ENCODE measurements at places on chromosomes 3 and 15.

GRCh38 chr3:149727656-149728055 is 24.6 kb downstream of the COMMD2 start:
- no peak for DNase-seq

- no peak for DNase-seq
These were observed 247.4 kb downstream of the GABRG3 start for GRCh38 chr15:27218426-27218825.

DNA sequence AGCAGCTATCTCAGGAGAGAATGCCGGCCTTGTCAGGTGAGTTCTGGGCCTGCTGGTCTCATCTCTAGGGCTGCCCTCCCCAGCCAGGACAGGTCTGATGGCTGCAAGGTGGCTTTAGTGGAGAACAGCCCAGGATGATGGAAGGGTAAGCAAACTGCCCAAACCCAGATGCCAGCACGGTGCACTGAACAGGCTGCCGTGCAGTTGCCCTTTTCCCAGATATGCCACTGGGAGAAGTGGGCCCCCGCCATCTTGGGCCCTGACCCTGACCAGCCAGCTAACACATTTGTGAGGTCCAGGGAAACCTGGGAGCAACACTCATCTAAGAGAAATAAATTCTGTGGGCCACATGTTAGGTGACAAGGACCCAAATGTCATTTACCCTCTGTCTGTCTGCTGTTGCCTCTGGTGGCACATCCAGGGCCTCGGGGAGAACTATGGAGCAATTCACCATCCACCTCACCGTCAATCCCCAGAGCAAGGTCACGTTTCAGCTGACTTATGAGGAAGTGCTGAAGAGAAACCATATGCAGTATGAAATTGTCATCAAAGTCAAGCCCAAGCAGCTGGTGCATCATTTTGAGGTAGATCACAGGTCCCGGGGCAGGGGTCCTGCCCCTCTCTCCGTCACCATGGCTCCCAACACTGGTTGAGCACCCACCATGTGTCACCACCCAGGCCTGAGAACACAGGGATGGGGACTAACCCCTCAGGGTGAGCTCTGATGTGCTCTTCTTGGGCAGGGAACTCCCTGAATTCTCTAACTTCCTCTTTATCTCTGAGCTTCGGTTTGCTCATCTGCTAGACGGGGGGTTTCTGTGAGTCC is 1.8 kb downstream of the ITIH1 start:
- no peak for DNase-seq

DNA sequence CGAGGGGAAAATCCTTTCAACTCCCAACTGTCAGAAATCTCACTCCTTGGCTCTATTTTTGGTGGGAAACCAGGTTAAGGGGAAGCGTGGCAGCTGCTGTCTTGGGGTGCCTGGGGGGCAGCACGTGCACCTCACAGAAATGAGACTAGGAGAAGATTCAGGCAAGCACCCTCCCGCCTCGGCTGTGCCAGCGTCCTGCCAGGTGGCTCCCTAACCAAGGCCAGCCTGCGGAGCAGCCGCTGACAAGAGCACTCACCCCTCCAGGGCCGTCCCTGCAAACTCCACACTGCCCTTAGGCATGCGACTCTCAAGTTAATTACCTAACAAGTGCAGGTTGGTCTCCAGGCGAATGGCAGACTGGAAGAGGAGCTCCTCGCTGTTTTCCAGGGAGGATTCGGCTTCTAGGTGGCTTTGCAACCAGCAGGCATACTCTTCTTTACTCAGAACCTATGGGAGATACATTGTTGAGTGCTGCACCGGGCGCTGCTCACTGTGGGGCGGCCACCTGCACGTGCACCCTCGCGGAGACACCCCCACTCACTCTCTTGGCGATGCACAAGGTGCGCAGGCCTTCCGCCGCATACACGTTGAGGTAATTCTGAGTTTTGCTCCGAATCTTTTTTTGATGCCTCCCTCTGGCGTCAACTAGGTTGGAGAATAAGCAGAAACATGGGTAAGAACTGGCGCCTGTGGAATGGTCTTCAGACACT is 155.3 kb downstream of the ATP10A start:
- DNase-seq, result no peak

GRCh38 chr3:128803307-128803706 is 76.1 kb upstream of the ACAD9 start:
- DNase-seq, result peak; percentile 28

- no peak for DNase-seq
These were observed 59.7 kb downstream of the LMCD1 start for GRCh38 chr3:8561370-8561769.

DNA sequence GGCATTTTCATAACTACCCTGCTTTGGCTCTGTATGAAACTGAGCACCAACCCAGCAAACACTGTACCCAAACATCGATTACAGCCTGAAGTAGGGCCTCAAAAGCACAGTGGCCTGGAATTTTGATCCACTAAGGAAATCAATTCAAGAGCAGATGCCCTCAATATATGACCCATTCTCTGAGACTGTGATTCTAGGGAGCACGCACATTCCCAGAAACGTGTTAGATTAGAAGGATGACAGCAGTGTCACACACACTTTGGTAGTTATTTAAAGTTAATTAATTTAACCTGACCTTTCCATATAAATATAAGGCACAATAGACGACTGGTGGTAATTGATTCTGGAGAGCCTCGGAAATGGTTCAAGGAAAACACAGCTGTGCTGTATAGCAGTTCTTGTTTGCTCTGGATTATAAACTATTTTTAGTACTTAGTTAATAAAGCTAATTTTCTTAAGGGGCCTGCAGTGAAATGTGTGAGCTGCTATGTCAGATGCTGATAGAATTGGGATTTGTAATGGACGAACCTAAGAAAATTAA is 126.3 kb upstream of the ZNF385D start:
- DNase-seq, result no peak

DNA sequence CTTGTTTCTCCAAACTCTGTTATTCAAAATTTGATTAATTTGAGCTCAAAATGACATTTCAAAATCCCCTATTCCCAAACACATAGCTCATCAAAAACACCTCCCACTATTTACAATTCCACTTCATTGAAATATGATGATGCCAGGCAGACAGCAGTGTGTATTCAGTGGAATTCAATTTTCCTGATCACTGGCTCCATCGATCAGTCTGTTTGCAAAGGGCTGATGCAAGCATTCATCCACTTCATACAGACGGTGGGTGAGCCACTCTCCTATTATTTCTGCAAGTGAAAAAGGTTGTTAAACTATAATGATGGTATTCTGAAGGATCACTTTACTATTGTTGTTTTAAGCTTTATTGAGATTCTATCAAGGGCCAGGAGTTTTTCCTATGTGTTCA is 90.7 kb downstream of the RTP4 start:
- no peak for DNase-seq

DNA sequence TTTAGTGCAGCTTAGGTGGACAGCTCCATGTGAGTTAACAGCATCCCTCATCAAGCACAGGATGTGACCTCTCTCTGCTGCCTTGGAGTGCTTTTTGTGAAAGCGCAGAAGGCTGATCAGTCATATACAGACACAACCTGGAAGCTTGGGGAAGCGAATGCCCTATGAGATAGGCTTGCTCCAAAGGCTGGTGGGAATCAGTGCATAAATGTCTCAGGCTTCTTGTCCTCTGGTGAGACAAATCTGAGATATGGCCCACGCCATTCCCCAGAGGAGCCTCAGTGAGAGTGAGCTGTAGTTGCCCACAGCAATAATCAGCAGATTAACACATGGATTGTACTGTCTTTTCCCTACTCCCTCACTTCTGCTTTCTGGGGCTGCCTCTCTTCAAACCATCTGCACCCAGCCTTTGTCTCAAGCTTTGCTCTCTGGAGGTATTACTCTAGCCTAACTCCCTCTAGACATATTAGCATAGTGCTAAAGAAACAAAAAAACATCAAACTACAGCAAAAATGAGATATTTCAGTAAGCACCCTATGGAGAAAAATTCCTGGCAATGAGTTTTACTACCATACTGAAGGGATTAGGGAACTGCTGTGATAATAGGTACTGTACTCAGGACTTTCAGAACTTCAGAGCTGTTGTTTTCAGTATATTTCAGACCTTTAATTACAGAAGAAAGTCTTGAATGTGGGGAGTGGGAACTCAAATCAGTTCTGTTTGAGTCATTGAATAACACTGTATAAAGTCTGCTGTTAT is 113.7 kb downstream of the OXSM start:
- DNase-seq, result no peak

DNA sequence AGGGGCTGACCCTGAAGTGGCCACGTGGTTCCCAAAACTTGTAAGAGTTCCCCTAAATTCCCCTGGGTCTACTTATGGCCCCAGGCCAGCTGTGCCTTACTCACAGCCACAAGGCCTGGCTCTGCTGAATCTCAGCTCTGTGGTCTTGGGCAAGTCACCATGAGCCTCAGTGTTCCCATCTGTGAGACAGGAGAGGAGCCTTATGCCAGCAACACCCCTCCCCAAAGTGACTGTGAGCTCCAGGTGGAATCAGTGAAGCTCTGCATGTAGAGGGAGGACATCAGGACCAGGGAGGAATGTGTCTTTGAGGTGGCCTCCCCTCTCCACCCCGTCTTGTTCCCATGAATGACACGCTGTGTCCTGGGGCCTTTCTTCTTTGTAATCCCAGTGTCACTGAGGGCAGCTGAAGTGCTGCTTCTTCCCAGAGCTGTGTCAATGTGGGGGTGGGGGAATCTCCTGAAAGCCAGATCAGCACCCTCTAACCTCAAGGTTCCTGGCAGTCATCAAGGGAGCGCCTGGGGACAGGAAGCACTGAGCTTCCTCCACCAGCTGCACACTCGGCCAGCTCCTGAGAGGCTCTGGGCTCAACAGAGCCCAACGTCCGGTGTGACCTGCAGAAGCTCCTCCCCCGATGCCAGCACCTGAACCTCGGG is 258.9 kb downstream of the UACA start:
- no peak for DNase-seq

DNA sequence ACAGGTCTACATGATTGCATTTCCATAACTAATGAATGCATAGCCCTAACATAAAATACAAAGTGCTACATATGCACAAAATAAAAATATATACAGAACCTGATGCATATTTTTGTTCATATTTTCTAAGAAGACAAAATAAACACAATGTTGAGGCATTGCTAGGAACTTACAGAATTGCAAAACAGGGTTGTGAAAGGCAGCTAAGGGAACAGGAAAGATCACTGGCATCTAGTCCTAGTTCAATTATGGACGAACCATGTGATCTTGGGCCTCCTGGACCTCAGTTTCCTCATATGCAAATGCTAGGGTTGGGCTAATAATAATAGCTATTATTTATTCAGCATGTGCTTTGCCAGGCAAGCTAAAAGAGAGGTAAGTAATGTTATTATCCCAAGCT is 15.5 kb upstream of the NCEH1 start:
- DNase-seq, result no peak

- DNase-seq, result no peak
These were observed 50.3 kb downstream of the ZMAT3 start for GRCh38 chr3:179021119-179021903.

DNA sequence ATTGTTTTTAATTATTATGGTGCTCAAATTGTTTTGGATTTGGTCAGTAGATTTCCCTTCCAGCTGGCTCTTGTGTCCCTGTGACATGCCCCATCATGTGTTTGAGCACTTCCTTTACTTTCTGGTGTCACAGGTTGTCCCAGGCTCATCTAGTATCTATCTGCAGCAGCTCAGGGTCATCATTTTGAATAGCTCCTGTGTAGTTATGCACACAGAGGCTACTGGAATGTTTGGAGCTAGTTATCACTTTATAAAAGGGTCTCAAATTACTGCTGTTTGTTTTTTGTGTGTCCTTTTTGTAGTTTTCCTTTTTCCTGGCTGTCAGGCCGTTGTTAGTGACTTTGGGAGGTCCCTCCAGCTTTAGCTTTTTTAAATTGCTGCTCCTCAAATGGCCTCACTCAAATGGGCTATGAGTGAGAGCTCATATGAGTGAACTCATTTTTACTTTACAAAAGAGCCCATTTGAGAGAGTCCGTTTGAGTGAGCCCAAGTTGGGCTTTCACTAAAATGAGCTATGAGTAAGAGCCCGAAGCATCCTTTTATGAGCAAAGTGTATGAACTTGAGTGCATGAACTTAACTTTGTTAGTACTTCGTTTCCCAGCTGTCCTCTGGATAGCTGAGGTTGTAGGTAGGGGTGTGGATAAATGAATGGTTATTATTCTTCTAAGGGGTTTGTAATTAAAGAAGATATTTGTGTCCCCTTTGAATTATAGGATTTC is 43.8 kb downstream of the SQOR start:
- no peak for DNase-seq

DNA sequence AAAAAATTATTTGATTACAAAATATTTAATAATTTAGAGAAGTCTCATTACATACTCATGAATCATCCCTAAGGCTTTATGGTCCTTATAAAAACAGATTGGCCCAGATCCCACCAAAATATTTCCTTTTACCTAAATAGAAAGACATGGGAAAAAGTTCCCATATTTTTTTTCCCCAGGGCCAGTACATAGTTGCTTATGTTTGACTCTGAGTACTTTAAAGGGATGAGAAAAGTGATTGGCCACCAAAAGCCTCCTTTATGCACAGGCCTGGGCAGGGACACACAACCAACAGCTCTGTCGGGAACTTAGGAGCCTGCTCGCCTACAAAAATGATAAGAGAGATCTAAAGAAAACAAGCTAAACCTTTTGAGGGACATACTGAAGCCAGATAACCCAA is 22.3 kb downstream of the KCNAB1 start:
- no peak for DNase-seq

DNA sequence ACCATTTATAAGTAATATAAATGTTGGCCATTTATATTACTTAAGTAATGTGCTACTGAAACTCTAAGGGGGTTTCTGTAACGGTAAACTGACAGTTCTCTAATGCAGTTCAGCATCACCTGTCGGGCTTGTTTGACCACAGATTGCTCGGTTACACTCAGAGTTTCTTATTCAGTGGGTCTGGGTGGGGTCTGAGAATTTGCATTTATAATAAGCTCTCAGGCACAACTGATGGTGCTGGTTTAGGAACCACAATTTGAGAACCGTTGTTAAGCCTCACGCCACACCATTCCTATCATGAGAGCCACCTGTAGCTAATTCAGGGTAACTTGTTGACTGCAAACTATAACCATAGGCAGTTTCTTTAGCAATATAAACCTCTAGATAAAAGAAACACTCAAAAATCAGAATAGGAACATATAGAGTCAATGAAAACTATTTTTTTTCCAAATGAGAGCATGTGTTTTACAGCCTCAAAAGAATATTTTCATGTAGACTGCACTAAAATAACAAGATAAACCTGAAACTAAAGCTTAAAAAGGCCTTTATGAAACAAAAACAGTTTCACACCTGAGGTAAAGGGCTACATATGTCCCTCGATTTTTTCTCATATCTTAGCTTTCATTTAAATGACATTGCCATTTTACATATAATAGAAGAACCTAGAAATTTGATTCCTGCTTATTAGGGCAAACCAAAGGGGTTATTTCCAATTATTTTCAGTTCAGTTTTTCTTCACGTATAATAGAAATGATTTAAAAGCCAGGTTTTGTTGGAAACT is 604.8 kb downstream of the UNC13C start:
- no peak for DNase-seq

- DNase-seq, result no peak
These were observed 88.0 kb downstream of the PEX5L start for GRCh38 chr3:179948740-179949139.

Data from hematopoietic multipotent progenitor cell treated with erythropoietin and hydrocortisone succinate and interleukin-3 and kit ligand, for 8 days (in vitro differentiated cells).